ENCODE measurements at places on chromosomes 7 and 10.

DNA sequence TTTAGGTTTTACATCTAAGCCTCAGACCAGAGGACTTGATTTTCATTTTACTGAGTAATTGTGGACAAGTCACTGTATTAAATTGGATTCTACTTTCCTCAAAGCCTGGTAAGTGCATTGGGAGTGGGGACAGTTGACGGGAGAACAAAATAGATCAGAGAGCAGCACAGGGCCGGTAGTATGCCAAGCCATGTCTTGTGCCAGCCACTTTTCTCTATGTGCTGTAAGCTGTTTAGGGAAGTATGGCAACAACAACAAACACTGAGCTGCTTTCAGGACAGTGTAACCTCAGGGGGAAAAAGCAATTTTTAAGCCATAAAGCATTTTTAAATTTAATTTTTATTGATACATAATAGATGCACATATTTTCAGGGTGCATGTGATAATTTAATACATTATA, 365.9 kb upstream of the IGFBP3 start:
- DNase-seq = no peak

- no peak for DNase-seq
Measured at GRCh38 chr10:91340613-91341362, 69.4 kb upstream of the HECTD2 start.

- no peak for DNase-seq
Measured at GRCh38 chr7:77799078-77799964, 748 bp downstream of the PHTF2 start.

GRCh38 chr7:127715901-127716300, 63.9 kb downstream of the SND1 start:
- no peak for DNase-seq

DNA sequence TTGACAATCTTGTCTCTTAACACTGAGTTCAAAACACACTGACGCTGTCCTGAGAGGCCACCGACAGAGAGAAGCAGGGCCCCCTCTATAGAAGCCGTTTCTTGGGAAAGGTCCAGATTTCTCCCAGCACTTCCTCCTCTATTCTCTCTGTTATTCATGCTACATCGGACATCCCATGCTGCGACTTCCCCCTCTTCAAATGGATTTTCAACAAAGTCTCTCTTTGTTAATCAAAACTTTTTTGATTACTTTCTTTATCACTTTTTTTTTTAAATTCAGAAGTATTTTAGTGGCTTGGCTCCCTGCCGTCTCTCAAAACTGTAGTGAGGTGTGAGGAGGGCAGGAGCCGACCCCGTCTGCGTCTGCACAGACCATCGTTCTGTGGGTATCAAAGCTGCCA, 298.9 kb upstream of the PITRM1 start:
- DNase-seq = no peak

- DNase-seq = no peak
Measured at GRCh38 chr7:15327001-15327400, 234.8 kb downstream of the AGMO start.

GRCh38 chr10:91296471-91296870, 76.0 kb downstream of the PCGF5 start:
- DNase-seq = no peak

DNA sequence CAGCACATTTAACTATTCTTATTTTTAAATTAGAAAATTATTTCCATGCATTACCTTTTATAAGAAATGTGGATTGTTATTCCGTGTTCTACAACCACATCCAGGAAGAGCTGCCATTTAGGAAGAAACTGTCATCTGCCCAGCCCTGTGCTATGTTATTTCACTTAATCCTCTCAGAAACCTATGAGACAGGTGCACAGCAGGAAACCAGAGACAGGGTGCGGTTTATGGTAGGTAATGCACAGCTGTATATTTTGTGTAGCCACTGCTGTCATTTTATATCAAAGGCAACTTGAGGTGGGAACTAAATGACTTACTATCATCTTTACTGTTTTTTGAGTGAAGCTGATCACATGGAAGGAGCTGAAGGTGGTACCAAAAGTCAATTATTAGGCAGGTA, 232.3 kb downstream of the MAGI2 start:
- no peak for DNase-seq

DNA sequence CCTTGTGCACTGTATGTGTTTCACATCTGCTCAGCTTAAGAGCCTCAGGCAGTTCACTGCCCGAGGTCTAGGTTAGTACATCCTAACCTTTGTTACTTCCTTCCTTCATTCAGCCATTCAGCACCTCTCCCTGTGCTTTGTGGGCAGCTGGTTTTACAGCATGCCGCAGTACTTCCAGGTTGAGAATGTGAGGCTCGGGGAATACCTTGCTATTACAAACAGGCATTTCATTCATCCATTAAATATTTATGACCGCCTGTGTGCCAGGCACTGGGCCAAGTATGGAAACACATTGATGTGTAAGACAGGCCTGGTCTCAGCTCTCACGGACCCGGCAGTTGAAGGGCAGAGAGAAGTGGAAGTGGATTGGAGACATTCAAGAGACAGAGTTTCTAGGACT, 82.4 kb downstream of the SHH start:
- no peak for DNase-seq

DNA sequence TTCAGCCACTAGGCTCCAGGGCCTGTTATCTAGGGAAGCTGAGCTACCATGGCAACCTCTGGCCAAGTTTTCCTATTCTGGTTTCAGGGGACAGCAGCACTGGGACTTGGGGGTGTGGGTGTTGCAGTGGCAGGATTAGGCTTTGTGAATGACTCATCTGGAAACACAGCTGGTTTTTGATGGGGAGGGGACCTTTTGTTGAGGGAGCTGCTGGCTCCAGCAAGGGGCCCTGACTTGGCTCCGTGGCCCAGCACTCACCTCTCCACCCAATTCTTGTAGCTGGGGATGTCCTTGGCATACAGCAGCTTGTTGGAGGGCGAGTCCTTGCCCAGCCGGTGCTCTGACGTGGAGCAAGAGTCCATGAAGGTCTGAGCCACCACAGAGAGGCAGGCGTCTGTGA, 435.9 kb downstream of the PLXNA4 start:
- DNase-seq = no peak

GRCh38 chr7:80860554-80860953, 58.3 kb downstream of the SEMA3C start:
- DNase-seq = no peak

- DNase-seq = no peak
Measured at GRCh38 chr7:93861325-93861949, 29.1 kb downstream of the TFPI2 start.

DNA sequence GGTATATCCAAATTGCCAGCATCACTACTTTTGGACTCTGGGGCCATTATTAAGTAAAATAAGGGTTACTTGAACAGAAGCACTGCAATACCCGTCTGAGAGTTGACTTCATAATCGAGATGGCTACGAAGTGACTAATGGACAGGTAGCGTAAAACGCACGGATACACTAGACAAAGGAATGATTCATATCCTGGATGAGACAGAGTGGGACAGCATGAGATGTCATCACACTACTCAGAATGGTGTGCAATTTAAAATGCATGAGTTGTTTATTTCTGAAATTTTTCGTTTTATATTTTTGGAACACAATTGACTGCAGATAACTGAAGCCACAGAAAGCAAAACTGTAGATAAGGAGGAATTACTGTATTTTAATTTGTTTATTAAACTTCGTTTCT, 421.5 kb upstream of the LRGUK start:
- no peak for DNase-seq

GRCh38 chr7:116614499-116615262, 57.3 kb upstream of the MET start:
- no peak for DNase-seq

DNA sequence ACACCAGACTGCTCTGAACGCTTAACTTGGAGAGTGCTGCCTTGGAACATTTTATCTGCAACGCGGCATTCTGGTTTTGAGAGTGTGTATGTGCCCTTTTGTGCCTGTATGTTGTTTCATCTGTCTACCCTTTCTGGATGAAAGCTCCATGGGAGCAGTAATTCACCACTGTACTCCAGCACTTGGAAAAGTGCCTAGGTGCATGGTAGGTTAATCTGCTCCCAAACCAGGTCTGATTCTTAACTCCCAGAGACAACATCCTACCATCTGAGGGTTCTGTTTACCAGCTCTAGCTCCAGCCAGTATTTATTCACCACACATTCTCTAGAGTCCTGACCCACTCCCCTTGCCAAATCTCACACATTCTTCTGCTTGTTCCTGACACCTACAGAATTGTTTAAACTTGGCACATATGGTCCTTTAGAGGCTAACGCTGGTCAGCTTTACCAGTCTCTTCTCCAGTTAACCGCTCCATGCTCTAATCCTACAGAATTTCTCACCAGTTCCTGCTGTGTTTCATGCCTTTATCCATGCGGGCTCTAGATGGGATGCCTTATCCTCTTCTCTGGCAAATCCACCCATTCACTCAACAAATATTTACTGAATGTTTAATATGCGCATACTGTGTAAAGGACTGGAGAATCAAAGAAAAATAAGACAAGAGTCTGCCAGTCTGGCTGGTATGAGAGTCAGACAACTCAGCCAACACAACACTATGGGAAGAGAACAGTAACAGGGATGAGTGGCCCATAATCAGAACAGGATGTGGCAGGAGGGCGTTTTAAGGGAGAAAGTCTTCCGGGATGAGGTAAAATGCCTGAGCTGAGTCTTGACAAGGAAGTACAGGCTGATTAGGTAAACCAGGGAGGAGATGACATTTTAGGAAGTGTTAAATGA, 46.3 kb downstream of the MTPN start:
- DNase-seq = no peak

- peak; percentile 59 for DNase-seq
Measured at GRCh38 chr10:71270301-71271220, 48.5 kb upstream of the SLC29A3 start.

- DNase-seq = no peak
Measured at GRCh38 chr7:92873776-92874175, 37.4 kb upstream of the CDK6 start.

GRCh38 chr10:55822096-55822495, 539.0 kb downstream of the ZWINT start:
- DNase-seq = no peak

DNA sequence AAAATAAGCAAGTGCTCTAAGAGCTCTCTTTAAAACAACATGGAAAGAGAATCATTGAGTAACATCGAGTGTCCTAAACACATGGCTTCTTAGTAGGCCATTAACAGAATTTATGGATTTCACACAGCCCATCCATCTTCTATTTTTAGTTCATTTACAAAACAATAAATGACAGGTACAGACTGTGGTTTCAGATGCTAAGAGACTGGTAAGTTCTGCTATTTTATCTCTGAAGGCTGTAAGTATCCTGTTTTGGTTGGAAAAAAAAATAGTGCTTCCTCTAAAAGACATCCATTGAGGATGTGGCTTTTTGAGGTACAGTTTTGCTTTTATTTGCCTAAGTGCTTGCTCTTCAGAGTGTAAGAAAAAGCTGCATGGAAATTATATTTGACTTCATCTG, 27.4 kb upstream of the GNAI1 start:
- DNase-seq = no peak

DNA sequence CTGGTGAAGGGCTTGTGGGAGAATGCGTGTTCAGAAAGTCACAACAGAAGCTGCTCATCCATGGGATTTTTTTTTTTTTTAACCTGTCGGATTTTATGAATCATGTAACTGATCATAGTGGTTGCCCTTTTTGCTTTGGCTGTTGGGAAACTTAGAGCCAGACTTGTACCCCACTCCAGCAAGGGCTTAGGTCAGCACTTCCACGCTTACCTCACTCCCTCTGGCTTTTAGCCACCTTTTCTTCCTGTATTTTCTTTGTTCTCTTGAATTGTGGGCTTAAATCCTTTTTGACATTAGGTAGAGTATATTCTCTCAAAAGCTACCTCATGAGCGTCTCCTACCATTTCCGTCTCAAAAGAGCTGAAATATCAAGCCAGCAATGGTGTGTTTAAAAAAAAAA, 113.6 kb upstream of the BTBD16 start:
- no peak for DNase-seq

DNA sequence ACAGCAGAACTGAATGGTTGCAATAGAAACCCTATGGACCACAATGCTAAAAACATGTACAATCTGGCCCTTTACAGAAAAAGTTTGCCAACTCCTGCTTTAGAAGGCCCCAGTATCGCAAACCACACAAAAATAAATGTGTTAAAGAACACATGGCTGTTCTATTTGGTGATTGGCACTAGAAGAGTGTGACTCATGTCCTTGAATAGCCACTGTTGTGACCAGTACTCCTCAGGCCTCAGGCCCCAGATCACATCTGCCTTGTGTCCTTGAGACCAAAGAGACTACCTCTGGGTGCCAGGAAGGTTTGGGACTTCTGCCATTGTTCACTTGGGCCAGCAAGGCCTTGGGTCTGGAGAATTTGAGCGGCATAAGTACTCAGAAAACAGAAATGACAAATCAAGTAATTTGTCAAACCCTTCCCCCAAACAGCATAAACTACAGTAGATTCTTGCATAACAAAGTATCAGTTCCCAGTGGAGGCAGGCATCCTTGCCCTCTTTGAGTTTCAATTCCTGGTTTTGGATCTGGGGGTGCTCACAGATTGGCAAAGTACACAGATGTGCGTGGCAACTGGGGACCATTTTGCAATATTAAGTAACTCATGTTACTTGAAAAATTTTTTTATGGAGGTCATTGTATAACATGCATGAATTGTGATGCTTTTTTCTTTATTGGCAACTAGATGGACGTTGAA, 50.2 kb downstream of the MTURN start:
- no peak for DNase-seq

- no peak for DNase-seq
Measured at GRCh38 chr7:159120540-159120919, 24.1 kb downstream of the VIPR2 start.

GRCh38 chr7:66170309-66171231, 34.6 kb upstream of the TPST1 start:
- no peak for DNase-seq

DNA sequence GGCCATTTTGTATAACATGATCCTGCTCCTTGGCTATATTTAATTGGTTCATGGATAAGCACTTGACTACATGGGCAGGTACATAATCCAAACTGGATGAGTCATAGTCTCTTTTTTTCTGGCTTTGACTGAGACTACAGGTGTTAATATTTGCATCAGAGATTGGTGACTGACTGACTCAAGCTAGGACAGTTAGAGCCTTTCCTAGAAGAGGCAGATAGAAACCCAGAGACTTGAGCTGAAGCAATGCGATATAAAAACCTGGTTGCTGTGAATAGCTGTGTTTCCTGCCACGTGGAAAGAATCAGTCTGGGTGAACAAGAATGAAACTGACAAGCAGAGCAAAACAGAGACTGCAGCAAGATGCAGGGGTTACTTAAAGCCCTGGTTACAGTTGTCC, 81.0 kb downstream of the SAMD9 start:
- DNase-seq = peak; percentile 21

Measured in GM19239 (cell line).